ENCODE measurements at places on chromosomes 5 and 9.

DNA sequence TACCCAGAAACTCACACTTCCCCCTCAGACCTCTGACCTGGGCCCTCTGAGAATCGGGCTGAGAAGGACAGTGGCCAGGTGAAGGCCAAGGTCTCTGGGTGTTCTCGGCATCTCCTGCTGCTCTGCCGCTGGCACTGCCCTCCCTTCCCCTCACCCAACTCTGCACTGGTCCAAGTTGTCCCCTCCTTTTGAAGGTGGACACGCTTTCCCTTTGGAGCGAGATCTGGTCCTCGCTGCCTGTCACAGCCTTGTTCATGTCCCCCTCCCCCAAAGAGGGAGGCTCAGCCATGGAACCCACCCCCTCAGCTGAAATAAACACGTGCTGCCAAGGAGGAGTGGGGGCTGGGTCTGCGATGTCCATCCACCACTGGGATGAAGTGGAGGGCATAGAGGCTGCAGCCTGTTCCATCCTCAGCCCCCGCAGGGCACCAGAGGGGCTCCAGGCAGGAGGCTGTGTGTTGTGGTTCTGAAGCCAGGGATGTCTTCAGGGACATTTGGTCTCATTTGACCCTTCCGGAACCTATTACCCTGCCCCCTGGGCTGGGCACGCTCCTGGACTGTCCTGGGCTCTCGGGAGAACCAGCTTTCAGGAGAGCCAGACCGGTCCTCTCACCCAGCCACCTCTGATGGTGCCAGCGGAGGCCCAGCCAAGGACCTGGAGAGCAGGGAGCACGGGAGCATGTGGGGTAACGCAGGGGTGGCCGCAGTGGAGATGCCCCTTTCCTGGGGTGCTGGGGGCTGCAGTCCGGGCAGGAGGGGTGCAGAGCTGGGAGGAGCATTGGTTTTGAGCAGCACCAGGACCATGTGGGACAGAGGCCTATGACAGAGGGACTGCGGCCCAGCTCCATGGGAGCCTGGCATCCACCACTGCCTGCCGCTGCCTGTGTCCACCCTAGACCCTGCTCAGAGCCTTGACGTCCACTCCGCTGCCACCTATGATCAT lies 4.7 kb upstream of the LCN2 start:
- no peak for DNase-seq
- H3K27me3 ChIP-seq = no peaks in the 10 kb centered on the region
- no peaks in the 10 kb centered on the region for H3K4me1 ChIP-seq

GRCh38 chr5:88729084-88729828 lies 153.7 kb downstream of the MEF2C start:
- no peaks in the 10 kb centered on the region for H3K27me3 ChIP-seq
- no peak overlapping the region for H3K27ac ChIP-seq
- peaks cover 3% of the 10 kb centered on the region for H3K36me3 ChIP-seq
- no peak for DNase-seq

GRCh38 chr5:33774341-33774740 lies 117.4 kb downstream of the ADAMTS12 start:
- DNase-seq = no peak
- no peak overlapping the region for H3K27ac ChIP-seq
- no peaks in the 10 kb centered on the region for H3K4me1 ChIP-seq
- H3K4me3 ChIP-seq = no peak overlapping the region
- H3K27me3 ChIP-seq = no peaks in the 10 kb centered on the region

- no peaks in the 10 kb centered on the region for H3K36me3 ChIP-seq
- H3K4me1 ChIP-seq = no peaks in the 10 kb centered on the region
- DNase-seq = no peak
- no peak overlapping the region for H3K4me3 ChIP-seq
Observed at GRCh38 chr5:13976867-13977830, 32.7 kb upstream of the DNAH5 start.

- no peak overlapping the region for H3K4me3 ChIP-seq
- H3K27me3 ChIP-seq = peaks cover 7% of the 10 kb centered on the region
- no peaks in the 10 kb centered on the region for H3K36me3 ChIP-seq
- H3K4me1 ChIP-seq = no peaks in the 10 kb centered on the region
- DNase-seq = no peak
Observed at GRCh38 chr5:77797136-77797535, 21.0 kb upstream of the TBCA start.

DNA sequence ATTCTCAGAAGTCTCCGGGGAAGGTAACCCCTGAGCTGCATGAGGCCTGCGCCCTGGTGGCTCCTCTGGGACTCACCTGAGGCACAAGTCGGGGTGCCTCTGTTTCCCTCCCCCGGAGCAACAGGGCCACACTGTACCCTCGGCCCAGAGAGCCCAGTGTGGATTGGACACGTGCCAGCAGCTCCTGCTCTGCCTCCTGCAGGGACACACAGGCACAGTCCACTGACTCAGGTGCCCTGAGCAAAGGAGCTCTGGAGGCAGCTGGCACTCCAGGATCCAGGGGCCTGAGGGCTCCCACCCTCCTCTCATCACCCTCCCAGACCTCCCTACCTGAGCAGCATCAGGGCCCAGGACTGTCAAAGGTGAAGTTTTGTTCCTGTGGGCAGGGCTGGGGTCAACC lies 29.5 kb downstream of the SLC35A4 start:
- DNase-seq = no peak
- H3K4me1 ChIP-seq = peaks cover 6% of the 10 kb centered on the region
- H3K4me3 ChIP-seq = no peak overlapping the region

DNA sequence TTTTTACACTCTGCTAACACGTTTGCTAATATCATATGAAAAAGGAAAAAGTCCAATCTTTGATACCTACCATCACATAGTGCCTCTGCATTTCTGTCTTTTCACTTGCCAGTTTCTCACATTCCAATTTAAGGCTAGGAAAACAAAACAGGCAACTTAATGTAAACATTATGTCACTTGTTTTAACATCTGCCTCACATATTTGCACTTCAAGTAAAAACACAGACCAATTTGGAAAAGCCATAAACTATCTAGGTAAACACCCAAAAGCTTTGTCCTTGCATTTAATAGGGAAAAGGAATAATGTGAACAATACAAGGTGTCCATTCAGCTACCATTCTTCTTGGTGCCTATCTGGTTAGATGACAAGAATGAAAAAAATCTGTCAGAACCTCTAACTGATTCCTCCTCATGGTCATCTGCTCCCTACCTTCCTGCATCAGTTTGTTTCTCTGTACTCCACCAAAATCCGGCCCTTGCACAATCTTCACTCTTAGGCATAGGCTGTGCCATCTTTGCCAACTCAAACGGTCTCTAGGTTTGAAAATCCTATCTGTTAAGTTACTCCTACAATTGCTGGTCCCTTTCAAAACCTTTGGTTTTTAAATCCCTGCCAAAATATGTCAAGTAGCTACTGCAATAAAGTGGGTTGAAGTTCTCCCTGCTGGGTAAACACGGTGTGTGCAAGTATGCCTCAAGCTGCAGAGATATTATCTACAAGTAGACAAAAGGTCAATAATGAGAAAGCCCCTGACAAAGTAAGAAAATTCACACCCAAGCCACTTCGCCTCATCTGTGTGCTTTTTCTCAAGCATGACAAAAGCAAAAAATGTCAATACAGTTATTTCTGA lies 3.4 kb downstream of the TLE1 start:
- H3K27me3 ChIP-seq = no peaks in the 10 kb centered on the region
- no peaks in the 10 kb centered on the region for H3K36me3 ChIP-seq
- peaks cover 59% of the 10 kb centered on the region for H3K4me1 ChIP-seq
- H3K4me3 ChIP-seq = peak overlapping the region; percentile 94

DNA sequence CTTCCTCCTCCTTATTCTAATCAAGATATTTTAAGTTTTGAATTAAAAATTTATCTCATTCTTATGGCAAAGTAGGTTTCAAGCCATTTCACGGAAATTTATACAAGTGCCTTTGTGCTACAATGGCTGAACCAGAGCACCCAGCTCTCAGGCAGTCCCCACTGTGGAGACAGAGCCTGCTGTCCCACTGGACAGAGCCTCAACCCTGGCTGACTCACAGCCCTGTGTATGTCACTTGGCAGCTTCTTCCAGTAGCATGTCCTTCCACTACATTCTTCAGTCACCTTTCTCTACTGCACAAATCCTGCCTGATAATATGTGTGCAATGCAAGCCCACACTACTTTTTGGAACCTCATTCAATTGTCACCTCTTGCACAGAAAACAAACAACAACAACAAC lies 253.1 kb downstream of the PDE4D start:
- H3K27me3 ChIP-seq = no peaks in the 10 kb centered on the region
- DNase-seq = no peak
- no peaks in the 10 kb centered on the region for H3K36me3 ChIP-seq

DNA sequence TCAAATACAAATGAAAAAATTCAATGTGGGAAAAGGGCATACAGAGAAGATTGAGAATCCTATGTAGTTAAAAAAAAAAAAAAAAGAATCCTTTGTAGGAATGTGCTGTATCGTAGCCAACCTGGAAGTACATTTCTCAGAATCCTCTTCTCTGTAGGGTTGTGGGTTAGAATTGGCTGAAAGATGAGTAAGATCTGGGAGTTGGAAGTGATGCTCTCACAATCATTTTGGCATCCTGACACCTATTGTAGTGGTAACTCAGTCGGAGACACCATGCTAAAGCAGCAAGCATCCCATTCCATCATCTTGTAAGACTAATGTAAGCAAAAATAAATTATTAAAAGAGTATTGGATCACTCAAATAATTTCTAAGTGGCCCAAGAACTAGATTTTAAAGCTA lies 30.6 kb downstream of the MRPL22 start:
- peaks cover 5% of the 10 kb centered on the region for H3K36me3 ChIP-seq
- no peak overlapping the region for H3K27ac ChIP-seq
- H3K27me3 ChIP-seq = no peaks in the 10 kb centered on the region

DNA sequence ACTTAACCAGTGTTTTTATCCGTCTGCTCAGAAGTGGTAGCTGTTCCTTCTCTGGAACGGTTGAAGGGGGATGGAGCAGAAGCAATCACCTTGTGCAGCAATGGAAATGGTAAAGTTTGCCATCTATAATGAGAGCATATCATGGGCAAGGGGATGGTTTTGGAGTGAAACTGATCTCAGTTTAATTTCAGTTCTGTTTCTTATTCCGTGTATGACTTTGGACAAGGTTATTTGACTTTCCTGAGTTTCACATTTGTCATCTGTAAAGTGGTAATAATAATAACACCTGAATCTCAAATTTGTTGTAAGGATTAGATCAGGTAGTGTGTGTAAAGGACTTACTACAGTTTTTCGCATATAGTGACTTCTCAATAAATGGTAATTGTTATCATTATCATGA lies 106.1 kb downstream of the PCSK1 start:
- no peaks in the 10 kb centered on the region for H3K27me3 ChIP-seq
- H3K27ac ChIP-seq = no peak overlapping the region
- DNase-seq = no peak
- peaks cover 29% of the 10 kb centered on the region for H3K4me1 ChIP-seq
- no peak overlapping the region for H3K4me3 ChIP-seq

DNA sequence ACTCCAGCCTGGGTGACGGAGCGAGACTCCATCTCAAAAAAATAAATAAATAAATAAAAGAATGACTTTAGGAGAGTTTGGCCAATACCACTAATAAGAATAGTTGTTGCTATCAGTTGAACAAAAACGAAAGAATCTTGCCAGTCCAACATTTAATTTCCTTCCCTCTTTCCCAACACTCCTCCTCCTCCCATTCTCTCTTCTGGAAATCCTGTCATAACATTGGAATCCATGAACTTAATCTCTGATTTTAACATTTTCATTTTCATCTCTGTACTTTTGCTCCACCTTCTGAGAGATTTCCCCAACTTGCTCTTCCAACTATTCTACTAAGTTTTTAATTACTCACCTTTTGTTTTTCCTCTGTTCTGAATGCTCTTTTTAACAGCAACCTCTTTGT lies 42.8 kb upstream of the CDK20 start:
- H3K4me3 ChIP-seq = no peak overlapping the region
- no peak overlapping the region for H3K27ac ChIP-seq
- no peaks in the 10 kb centered on the region for H3K36me3 ChIP-seq
- H3K27me3 ChIP-seq = no peaks in the 10 kb centered on the region
- H3K4me1 ChIP-seq = no peaks in the 10 kb centered on the region

DNA sequence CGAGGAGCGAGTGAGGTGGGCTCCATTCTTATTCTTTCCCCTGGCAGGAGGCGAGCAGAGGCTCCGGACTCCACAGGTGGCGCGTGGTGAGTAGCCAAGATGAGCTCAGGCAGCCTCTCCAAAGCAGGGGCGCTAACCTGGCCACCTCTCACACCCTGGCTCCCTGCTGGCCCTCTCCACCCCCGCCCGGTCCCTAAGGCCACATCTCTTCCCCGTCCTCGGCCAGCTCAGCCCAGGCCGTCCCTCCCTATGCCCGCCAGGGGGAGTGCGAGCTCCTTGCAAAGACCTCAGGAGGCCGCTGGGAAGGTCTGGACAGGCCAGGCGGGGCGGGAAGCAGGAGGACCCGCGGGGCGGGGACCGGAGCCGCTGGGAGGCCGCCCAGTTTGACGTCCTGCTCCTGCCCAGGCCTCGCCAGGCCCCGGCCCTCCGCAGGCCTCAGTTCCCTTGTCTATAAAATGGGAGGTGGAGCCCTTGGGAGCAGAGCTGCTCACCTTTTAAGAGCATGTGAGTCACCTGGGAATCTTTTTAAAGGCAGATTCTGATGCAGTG lies 46.3 kb upstream of the GGTA1 start:
- no peak overlapping the region for H3K27ac ChIP-seq
- no peaks in the 10 kb centered on the region for H3K27me3 ChIP-seq
- peaks cover 4% of the 10 kb centered on the region for H3K4me1 ChIP-seq
- no peaks in the 10 kb centered on the region for H3K36me3 ChIP-seq
- H3K4me3 ChIP-seq = peak overlapping the region; percentile 50

- H3K36me3 ChIP-seq = no peaks in the 10 kb centered on the region
- DNase-seq = no peak
- H3K27ac ChIP-seq = no peak overlapping the region
Observed at GRCh38 chr9:74946686-74947085, 6.0 kb downstream of the C9orf40 start.

DNA sequence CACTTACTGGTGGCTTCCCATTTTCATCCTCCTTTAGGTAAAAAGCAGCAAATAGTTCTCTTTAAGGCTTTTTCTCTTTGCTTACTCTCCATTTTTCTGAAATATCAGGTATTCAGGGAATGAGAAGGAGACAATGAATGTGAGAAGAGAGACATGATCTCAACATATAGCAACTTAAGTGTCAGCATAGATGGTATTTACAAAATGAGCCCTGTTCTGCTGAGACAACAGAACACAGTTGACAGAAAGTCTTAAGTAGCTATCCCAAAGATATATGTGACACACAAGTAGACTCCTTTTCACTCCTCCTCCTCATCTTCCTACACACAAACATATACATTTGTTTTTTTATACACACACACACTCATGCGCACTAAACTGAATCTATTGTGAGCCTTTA lies 649.3 kb upstream of the WWC1 start:
- H3K27ac ChIP-seq = no peak overlapping the region
- no peaks in the 10 kb centered on the region for H3K36me3 ChIP-seq
- DNase-seq = no peak
- H3K4me3 ChIP-seq = no peak overlapping the region
- no peaks in the 10 kb centered on the region for H3K27me3 ChIP-seq

Measured in thoracic aorta (tissue), 2 donors.